Cardiac muscle cell (in vitro differentiated cells and primary cell): ENCODE measurements at places on chromosomes 5 and 9. TPM values are rescaled to one million over a fixed set of nuclear protein-coding genes. Genes with fewer than 3 reads are reported as not detected.

GRCh38 chr9:121949364-121949763 is 143.7 kb downstream of the TTLL11 start:
- no peak for DNase-seq

- no peak for DNase-seq
These were observed 500.7 kb downstream of the CDH12 start for GRCh38 chr5:22352493-22352892.

GRCh38 chr5:146877783-146878475 is 628 bp downstream of the PPP2R2B start:
- peak; percentile 9 for DNase-seq

GRCh38 chr9:20872340-20872977 is 159.0 kb downstream of the HACD4 start:
- peak; percentile 87 for DNase-seq

- DNase-seq = no peak
These were observed 76.4 kb downstream of the MED27 start for GRCh38 chr9:132003319-132003704.

- no peak for DNase-seq
These were observed 1278.0 kb downstream of the EFNA5 start for GRCh38 chr5:106392766-106393165.

GRCh38 chr9:95100071-95100627 is 217.4 kb downstream of the FANCC start:
- no peak for DNase-seq

DNA sequence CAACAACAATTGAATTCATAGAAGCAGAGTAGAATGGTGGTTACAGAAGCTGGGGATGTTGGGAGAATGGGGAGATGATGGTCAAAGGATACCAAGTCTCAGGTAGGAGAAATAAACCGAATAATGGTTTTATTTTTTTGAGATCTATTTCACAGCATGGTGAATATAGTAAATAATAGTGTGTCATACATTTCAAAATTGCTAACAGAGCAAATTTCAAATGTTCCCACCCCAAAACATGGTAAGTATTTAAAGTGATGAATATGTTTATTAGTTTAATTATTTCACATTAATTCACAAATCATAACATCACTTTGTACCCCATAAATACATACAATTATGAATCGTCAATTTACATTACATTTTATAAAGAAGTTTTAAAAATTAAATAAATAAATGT is 72.7 kb upstream of the ATG10 start:
- DNase-seq = no peak

DNA sequence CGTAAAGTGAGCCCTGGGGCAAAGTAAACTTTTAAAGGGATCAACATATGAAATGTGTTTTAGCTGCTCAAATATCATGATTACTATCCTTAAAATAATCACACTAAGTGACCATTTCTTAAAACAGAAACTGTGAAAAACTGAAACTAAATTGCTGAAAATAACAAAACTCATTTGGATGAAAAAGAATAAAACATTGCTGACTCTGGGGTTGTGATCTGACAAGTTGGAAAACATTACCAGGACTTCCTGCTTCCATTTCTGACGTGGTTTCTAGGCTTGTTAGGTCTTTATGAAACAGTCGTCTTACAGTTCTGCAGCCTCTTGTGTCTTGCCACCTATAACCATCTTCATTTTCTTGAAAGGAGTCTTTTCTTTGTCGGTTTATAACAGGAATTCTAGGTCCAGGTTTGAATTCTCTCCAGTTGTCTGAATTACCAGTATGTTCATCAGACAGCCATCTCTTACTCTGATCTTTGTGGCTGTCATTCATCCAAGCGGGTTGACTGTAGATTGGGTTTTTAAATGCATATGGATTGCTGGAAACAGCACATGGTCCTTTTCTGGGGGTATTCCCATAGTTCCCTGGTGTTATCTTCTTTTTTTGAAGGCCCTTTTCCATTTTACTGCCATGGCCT is 1.7 kb downstream of the TUT7 start:
- no peak for DNase-seq

- no peak for DNase-seq
These were observed 895.5 kb upstream of the DMAC1 start for GRCh38 chr9:8694983-8695588.

GRCh38 chr5:38576961-38577684 is 20.7 kb upstream of the LIFR start:
- DNase-seq = no peak

DNA sequence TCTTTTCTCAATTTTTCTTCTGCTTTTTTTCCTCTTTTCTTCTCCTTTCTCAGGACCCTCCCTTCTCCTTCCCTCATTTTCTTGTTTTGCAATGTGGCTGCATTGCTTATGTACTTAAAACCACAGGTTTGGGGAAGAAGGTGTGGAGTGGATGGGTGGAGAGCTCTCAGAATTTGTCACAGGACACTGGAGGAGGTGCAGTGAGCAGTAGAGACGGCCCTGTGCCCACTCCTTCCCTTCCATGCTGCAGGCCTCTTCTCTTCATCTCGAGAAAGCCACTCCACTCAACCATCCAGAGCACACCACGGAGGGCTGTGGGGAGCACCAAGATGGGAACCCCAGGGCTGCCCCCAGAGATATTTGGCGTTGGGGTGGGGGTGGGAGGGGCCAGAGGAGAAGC is 92.3 kb downstream of the FSTL4 start:
- DNase-seq = no peak

DNA sequence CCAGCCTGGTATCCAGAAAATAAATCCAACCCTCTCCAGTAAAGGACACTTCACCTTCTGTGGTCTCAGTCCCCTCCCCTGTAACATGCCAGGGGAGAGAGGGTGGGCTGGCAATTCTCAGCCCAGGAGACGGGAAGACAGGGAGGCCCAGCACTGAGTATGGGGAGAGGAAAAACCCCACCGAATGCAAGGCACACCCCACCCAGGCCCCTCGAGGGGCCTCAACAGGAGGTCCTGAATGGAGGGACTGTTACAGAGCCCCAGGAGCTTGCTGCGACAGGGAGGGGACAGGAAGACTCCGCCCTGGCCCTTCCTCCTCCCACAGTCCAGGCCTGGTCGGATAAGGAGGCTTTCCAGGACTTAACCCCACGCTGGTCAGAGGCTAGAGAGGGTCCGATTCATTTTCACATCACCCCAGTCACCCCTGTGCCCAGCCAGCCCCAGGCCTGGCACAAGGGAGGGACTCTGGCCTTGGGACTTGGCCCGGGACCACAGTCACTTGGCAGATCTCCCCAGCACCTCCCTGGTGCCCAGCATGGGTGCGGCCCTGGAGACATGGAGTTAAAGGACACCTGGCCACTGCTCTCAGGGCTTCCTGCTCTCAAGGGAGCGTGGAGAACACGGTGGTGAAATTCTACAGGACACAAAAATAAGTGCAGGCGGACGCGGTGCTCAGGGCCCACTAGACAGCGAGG is 44.9 kb upstream of the STXBP1 start:
- DNase-seq = no peak

GRCh38 chr9:110047955-110048402 is 160.0 kb downstream of the C9orf152 start:
- DNase-seq = no peak

DNA sequence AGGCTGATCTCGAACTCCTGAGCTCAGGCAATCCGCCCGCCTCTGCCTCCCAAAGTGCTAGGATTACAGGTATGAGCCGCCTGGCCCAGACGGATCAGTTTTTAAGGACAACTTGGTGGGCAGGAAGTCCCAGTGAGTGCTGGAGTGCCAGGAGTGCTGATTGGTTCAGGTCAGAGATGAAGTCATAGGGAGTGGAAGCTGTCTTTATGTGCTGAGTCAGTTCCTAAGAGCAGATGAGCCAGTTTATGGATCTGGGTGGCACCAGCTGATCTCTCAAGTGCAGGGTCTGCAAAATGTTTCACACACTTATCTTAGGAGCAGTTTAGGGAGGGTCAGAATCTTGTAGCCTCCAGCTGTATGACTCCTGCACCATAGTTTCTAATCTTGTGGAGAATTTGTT is 292.1 kb upstream of the ELAVL2 start:
- DNase-seq = no peak

Gene GRXCR2
- not detected in 2 replicates for total RNA-seq

Gene PCDHGC3
- total RNA-seq = 23.6 and 29.9 TPM in 2 replicates

Gene NSMF
- total RNA-seq = 75.6 and 107 TPM in 2 replicates

Gene TMED7
- total RNA-seq = 105 and 264 TPM in 2 replicates

Gene FOCAD
- 52.0 and 57.0 TPM in 2 replicates for total RNA-seq

Gene ORM1
- total RNA-seq = not detected in 2 replicates

Gene EGFLAM
- total RNA-seq = 0.27 and 0.42 TPM in 2 replicates

Gene FYB1
- total RNA-seq = 0.42 TPM in 1 of 2 replicates, not detected in the other
